ENCODE measurements at places on chromosomes 7 and 10.

GRCh38 chr7:96640054-96640453 is 69.6 kb downstream of the SEM1 start:
- no peak for DNase-seq

DNA sequence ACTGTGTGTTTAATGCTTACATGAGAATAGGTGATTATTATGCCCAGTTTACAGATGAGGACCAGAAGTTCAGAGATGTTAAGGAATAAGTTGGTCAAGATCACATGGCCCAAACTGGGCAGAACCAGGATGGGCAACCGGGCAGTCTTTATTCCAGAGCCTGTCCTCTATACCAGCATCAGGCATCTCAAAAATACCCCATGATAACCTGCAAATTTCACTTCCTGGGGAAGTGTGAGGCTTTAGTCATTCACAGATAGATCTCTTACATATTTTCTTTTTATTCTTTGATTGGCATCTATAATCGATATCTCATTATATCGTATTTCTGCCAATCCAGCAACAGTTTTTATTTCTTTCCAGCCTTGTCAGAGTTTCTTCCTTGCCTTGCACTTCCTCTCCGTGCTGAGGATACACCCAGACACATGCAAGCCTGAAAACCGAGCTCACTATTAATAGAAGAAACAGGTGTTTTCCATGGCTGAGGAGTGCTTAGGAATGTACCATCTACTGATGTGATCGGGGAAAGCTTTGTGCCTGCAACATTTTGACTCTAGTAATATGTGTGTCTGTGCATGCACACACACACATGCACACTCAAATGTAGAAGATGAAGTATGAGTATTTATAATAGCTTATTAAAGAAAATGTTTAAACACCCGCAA is 82.4 kb downstream of the CREM start:
- DNase-seq: no peak

GRCh38 chr7:133470-133869 is 58.9 kb upstream of the FAM20C start:
- no peak for DNase-seq

GRCh38 chr7:35465791-35466336 is 212.0 kb upstream of the TBX20 start:
- DNase-seq: no peak

GRCh38 chr7:139972029-139972428 is 90.7 kb downstream of the PARP12 start:
- peak; percentile 43 for DNase-seq

DNA sequence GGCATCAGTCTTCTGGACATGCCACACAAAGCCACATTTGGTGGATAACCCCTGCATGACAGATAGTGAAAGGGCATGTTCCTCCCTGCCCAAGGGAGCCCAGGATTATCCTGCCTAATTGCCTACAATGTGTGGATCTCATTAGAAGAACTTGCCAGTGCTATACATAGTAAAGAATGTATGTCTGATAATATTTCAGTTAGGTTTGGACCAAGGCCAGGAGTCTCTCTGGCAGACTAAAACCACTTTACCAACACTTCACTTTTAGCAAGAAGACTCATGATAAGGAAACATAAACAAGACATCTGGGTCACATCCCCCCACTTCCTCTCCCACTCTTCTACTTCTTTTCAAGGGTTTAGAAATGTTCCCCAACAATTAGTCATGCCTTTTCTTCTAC is 196.7 kb downstream of the MTERF1 start:
- peak; percentile 47 for DNase-seq

DNA sequence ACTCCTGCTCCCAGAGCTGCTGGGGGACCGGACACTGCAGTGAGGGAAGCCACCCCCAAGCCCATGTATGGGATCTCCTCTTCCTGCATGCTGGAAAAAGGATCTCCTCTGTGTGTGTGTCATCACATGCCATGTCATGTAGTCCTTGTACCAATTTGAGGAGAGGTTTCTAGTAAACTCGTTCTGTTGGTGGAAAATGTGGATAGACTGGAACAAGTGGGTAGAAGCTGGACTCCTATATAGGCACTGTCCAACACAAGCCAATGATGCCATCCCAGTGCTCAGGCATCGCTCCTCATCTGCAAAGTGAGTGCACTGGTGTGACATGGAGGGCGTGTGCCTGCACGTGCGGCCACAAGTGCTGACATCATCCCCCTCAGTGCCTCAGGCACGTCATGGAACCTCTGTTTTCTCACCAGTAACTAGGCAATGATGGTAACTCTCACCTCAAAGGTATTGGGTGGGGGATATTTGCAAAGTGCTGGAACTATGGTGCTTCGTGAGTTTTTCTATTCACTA is 19.3 kb downstream of the MYO1G start:
- no peak for DNase-seq

DNA sequence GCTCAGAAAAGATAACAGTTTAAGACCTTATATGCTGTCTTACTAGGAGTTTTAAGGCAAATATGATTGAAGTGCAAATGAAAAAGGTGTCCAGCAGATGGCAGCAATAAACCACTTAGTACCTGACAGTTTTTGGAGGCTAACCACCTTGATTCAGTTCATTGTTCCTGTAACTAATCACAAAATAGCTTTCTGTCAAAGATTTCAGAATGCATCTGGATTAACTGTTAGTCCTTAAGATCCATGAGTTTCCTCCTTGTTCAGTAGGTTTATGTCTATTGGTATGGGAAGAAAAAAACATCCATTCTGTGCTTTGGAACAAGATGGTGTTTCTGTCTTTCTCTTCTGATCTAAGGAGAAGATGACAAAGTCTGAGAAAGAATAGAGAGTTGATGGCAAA is 46.6 kb downstream of the CCSER2 start:
- peak; percentile 27 for DNase-seq

DNA sequence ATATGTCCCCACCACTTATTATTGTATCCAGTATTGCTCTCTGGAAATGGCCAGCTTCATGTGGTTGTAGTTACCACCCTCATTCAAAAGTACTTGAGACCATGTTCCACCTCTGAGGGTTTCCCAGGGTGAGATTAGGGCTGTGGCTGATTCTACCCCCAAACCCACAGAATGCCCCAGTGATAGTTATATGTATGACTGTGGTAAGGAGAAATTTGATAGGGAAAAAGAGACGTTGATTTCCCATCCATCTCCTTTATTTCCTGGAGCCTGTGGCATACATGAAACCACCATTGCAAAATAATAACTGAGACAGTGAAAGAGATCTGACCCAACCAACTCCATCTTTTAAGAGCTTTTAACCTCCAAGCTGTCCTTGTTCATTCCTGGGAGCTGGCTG is 25.2 kb downstream of the ARL5B start:
- no peak for DNase-seq

- DNase-seq: no peak
Observed at GRCh38 chr7:152860310-152860709, 100.8 kb downstream of the ACTR3B start.

GRCh38 chr7:157841773-157842370 is 505.1 kb downstream of the DNAJB6 start:
- no peak for DNase-seq

GRCh38 chr7:80960244-80960795 is 41.5 kb upstream of the SEMA3C start:
- no peak for DNase-seq

Measured in NCI-H1417 (cell line).